ENCODE measurements at places on chromosomes 3 and 15.

GRCh38 chr3:130761730-130762311 lies 15.2 kb upstream of the PIK3R4 start:
- no peak for DNase-seq

DNA sequence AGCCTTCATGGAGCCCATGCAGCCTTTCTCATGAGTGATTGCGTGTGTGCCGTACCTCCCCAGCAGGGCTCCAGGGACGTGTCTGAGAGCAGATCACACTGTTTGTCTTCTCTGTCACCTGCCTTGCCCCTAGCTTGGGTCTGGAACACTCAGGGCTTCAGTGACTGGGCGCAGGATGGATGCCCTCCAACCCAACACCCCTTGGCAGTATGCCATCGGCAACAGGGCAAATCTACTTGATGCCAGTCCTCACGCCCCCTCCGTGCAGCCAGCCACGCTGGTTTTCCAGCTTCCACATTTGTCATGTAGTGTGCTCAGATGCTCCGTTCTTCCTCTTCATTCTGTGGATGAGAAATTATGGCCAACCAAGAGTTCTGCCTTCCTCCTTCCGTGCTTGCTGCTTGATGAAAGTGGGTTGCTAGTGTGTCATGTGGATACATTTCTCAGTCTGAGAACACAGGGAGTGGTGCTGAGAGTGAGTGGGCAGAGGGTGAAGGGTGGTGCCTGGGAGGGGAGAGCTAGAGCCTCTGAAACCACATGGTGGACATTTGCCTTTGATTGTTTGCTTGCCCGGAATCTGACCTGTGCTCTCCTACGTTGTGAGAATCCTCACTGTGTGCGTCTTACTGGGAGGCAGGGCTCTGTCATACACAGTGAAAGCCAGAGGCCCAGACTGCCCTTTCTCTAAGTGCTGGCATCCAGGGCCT lies 97.2 kb downstream of the FAM43A start:
- no peak for DNase-seq

- DNase-seq: no peak
Observed at GRCh38 chr3:172137287-172138192, 98.2 kb downstream of the FNDC3B start.

DNA sequence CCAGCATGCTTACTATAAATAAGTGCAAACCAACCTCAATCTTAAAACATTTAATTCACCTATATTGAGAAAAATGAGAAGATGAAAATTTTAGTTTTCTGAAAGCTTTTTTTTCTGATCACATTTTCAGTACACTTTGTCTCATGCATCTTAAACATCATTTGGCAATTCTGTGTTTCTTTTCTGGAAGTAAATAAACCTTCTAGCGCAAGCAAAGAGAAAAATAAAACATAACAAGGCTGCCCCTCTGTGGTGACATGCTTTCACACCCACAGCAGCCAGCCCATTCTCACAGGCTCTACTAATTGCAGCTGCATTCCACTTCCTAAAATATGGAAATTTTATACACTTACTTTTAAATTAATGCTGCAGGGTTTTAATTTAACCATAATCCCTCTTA lies 90.1 kb downstream of the NEK10 start:
- no peak for DNase-seq

GRCh38 chr15:66906668-66907614 lies 158.5 kb upstream of the SMAD3 start:
- no peak for DNase-seq

GRCh38 chr3:151315136-151315535 lies 1.5 kb downstream of the GPR87 start:
- no peak for DNase-seq

GRCh38 chr15:43518197-43518761 lies 871 bp downstream of the MAP1A start:
- DNase-seq: no peak

DNA sequence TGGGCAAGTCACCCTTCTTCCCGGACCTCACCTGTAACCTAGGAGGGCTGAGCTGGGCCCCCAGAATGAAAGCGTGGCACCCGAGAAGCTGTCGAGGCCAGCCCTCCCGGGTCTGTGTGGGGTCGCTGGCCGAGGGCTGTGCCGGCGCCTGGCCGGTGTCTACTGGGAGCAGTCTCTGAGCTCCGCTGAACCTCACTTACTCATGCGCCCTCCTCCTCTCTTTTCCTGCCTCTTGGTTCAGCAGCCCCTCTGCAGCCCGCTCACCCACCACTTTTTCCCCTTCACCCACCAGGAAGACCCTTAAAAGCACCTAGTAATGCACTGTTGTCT lies 419 bp downstream of the HYKK start:
- DNase-seq: no peak

DNA sequence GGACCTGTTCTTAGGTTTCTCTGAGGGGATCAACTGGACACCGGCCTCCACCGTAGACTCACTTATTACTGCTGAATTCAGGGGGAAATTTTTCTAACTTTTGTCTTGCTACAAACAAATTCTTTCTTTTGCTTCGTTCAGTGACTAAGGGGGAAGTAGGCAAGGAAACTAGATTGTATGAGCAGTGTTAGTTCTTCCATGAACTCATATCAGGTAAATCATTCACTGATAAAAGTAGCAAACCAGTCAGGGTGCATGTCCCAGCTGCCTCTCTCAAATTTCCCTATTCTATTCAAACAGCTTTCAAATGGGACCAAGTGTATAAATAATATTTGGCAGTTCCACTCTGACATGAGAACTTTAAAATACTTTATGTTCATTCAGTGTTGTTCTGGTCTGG lies 7.3 kb upstream of the CCDC13 start:
- DNase-seq: no peak

- DNase-seq: no peak
Observed at GRCh38 chr15:89822611-89822950, 7.9 kb upstream of the ANPEP start.

DNA sequence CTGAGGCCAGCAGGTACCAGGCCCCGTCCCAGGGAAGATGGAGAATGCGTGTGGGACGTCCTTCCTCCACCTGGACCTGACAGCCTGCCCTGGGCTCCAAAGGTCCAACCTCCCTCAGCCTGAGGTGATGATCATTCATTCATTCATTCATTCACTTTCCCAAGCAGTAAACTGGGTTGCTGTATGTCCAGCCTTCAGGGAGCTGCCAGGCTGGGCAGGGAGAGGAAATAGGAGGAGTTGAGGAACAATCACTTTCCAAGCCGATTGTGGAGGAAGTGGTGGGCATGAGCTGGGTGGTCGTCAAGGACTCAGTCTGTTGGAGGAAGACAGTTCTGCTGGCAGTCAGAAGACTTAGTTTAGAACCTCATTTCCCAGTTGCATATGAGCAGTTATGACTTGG lies 10.2 kb upstream of the CCDC33 start:
- no peak for DNase-seq

GRCh38 chr3:171784387-171784786 lies 25.9 kb downstream of the PLD1 start:
- DNase-seq: no peak

DNA sequence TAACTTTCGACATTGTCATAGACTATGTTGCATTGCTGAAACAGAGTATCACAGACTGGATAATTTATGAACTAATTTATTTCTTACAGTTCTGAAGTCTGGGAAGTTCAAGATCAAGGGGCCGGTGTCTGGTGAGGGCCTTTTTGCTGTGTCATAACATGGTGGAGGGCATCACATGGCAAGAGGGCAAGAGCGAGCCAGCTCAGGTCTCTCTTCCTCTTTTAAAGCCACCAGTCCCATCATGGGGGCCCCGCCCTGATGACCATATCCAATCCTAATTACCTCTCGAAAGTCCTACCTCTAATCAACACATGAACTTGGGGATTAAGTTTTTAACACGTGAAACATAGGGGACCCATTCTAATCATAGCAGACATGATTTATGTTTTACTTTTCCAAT lies 33.5 kb upstream of the DCUN1D1 start:
- no peak for DNase-seq

- DNase-seq: no peak
Observed at GRCh38 chr15:100869151-100869999, 10.3 kb upstream of the ALDH1A3 start.

DNA sequence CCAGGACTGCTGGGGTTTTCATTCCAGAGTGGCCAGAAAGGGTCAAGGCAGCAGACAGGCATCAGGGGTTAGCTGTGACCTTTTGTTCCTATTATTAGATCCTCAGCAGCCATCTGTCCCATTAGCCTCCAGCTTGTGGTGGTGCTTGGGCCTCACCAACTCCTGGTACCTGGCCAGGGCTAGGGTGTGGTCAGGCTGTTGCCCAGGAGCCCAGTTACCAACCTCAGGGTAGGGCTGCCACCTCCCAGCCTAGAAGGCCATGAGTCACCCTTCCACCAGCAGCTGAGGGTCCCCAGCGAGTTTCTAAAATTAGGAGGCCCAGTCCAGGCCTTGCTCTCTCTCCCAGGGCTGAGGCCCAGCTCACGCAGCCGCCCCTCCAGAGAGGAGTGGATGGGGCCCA lies 12.2 kb downstream of the TMEM43 start:
- DNase-seq: no peak

DNA sequence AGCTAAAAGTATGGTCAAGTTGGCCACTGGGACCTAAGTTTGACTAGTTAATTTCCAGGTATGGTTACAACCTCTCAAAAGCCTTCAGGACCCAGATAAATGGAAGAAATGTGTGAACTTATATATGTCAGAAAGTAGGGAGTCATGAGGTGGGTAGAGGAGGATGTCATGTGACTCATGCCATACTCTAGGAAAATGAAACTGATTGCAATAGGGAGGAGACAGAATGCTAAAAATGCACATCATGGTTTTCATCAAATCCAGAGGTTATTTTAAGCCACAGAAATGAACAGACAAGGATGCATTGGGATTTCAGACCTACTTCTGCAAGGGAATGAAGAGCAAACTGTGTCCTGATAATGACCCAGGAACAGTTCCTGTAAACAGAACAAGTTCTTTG lies 310.0 kb downstream of the EDEM1 start:
- DNase-seq: no peak

DNA sequence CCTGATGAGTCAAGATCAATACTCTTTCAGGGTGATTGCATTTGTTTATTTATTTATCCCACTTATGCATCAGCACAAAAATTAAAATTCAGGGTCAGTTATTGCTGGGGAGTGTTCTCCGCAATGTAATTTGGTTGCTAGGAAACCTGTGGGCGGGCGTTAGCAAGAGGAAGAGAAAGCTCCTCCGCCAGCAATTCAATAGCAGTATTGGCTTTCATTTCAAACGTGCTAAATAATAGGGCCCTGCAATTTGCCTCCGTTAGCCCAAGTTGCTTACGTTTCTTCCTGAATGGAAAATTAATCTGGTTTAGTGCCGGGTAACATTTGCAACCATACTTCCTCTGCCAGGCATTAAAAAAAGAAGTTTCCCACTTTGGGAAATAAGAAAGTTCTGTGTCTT lies 35.5 kb upstream of the PLCL2 start:
- peak; percentile 76 for DNase-seq

DNA sequence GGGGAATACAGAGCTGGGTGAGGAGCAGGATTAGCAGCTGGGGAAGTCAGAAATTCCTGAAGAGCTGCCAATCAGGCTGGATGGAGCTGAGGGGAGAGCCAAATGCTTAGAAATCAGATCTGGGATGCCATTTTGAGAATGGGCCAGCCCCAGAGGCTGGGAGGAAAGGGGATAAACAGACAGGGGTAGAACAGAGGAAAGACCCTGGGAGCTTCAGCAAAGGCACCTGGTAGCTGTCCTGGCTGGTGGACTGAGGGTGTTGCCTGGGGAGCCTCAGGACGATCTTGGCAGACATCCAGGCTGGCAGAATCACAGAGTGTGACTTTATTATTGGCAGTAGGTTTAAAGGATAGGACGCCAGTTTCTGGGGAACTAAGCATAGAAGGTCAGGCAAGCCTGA lies 97.8 kb downstream of the SQOR start:
- no peak for DNase-seq

DNA sequence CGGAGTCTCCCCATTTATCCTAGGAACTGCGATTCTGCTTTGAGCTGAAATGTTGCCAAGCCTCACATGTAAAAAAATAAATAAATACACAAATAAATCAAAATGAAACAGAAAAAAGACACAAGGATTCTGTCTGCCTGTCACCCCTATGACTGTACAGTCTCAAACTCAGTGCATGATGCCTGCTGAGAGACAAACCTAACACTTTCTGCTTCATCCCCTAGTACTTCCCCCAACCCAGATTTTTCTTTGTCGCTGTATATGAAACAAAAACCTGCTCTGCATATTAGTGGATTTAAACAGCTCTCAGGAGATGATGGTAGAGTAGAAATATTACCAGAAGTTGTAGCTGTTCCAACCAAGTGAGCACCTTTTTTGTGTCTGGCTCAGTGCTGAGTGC lies 530.7 kb upstream of the CFAP20DC start:
- no peak for DNase-seq

DNA sequence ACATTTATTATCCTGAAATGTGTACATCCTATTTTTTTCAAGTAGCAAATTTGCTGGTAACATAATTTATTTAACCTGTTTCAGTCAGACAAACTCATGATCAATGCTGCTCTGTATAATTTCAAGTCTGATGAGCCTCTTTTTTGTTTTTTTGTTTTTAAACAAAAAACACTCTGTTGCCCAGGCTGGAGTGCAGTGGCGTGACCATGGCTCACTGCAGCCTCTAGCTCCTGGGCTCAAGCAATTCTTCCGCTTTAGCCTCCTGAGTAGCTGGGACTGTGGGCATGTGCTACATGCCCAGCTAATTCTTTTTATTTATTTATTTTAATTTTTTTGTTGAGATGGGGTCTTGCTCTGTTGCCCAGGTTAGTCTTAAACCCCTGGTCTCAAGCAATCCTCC lies 40.1 kb upstream of the CAPN3 start:
- no peak for DNase-seq

- no peak for DNase-seq
Observed at GRCh38 chr3:55903680-55904079, 416.6 kb upstream of the WNT5A start.

DNA sequence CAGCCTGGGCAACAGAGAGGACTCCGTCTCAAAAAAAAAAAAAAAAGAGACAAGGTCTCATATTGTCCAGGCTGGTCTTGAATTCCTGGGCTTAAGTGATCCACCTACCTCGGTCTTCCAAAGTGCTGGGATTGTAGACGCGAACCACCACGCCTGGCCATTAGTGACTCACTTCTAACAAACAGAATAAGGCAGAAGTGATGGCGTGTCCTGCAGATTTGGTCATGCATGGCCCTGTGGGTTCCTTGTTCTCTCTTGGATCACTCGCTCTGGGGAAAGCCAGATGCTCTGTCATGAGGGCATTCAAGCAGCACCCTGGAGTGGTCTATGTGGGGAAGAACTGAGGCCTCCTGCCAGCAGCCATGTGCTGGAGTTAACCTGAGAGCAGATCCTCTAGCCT lies 27.4 kb upstream of the TJP1 start:
- no peak for DNase-seq

DNA sequence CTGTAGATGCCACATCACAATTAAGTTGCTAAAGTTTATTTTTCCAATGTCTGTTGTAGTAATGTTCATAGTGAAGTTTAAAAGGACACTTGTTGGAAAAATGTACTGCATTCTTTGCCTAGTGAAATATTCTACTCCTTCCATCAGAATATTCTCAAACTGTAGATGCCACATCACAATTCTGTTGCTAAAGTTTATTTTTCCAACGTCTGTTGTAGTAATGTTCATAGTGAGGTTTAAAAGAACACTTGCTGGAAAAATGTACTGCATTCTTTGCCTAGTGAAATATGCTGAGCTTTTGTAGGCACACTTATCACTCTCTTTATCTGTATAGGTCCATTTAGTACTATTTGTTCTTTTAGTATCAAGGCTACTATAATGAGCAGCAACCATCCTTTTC lies 836.1 kb downstream of the NAALADL2 start:
- no peak for DNase-seq

- no peak for DNase-seq
Observed at GRCh38 chr3:128854475-128854874, 24.9 kb upstream of the ACAD9 start.
